ENCODE measurements at places on chromosomes 6 and 20. TPM values are rescaled to one million over a fixed set of nuclear protein-coding genes. Genes with fewer than 3 reads are reported as not detected.

Gene ID4
- not detected for total RNA-seq

- no peak overlapping the region for H3K27ac ChIP-seq
- peaks cover 22% of the 10 kb centered on the region for H3K4me1 ChIP-seq
- H3K36me3 ChIP-seq, result no peaks in the 10 kb centered on the region
- peaks cover 8% of the 10 kb centered on the region for H3K27me3 ChIP-seq
These were observed 153.3 kb upstream of the SNX9 start for GRCh38 chr6:157669747-157670216.

DNA sequence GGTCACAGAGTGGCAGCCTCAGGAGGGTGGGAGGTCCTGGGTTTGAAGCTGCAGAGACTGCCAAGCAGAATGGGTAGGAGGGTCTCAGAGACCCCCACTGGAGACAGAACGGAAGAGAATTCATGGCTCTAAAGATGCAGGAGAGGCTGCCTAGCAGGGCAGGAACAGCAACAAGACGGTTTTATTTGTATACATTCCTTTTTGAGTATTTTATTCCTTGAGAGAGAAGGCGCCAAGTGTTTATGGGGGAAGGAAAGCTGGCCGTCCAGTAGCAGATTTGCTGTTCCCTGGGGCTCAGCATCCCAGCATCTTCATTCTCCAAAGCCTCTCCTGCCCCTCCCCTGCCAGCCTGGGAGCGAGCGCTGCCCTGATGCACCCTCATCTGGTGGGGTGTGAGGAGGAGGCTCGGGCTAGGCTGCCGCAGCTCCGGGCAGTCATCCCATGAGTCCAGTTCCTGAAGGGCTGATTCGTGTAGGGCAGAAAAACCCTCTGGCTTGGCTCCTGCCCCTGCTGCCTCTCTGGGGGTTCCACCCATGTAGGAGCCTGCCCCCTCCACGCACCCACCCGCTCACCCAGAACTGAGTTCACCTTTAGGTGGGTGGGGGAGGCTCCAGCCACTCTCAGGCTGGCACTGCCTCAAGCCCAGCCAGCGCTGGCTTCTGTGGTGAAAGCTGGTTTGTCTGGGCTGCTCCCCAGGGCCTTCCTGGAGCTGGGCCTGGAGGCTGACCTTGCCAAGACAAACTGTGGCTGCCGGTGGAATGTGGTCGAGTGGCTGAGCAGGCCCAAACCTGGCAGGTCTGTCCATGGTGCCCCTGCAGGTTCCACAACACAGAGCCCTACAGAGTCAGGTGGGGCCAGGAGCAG, 32.4 kb downstream of the CPXM1 start:
- peaks cover 7% of the 10 kb centered on the region for H3K27me3 ChIP-seq
- H3K27ac ChIP-seq, result no peak overlapping the region
- no peak overlapping the region for H3K4me3 ChIP-seq

DNA sequence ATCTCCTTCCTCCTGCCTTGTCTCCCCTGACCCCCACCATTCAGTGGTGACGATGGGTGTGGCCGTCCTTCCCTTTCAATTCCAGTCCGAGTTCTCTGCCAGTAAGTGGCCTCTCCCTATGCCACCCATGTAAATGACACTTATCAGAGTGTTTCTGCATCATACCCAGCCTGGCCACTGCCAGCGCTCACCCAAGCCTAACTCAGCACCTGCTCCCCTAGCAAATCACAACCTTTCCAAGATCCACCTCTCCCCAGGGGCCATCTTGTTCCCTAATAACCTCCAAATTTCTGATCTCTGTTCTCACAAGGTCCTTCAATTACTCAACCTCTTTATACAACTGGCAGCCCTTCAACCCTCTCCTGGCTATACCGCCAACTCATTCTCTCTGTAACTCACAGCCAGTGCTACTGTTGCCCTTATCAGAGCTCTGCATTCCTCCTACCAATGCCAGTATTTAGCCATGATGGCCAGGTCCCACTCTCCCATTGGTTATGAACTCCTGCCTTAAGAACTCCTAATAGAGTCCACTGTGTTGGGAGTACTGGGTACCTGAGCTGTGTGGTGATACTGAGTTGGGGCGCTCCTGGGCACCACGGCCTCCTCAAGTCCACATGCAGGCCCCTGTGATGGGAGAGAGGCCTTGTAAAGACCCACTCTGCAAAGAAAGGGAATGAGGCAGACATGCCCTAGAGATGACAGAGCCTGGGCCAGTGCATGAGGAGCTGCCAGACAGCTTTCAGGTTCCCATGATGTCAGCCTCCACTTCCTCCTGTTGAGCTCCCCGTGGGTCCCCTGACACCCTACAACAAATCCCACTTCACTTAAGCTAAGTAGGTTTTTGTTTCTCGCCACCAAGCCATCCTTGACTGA, 187.4 kb upstream of the RREB1 start:
- H3K27ac ChIP-seq, result peak overlapping the region; percentile 14
- no peak for DNase-seq
- peaks cover 1% of the 10 kb centered on the region for H3K36me3 ChIP-seq
- no peak overlapping the region for H3K4me3 ChIP-seq
- H3K4me1 ChIP-seq, result peaks cover 42% of the 10 kb centered on the region

DNA sequence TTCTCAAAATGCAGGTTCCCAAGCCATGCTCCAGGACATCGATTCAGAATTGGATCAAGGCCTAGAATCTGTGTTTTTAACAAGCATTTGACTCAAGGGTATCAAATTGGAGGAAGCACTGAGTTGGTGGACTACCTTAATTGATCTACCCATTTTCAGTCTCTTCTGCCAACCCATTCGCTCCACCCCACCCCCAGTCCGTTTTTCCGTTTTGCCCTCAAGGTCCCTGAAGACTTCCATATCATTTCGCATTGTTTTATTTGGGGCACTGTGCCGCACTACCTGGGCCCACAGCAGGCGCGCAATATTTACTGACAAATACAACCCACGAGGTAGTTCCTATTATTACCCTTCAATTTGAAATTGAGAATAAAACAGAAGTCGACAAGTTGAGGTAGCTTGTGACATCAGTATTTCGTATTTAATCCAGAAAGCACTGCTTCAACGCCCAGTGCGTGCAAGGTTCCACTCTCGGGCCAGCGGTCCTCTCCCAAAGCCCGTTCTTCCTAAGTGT, 557 bp upstream of the DHX35 start:
- DNase-seq, result peak; percentile 17
- H3K4me1 ChIP-seq, result peaks cover 32% of the 10 kb centered on the region
- peak overlapping the region; percentile 99 for H3K27ac ChIP-seq

- H3K4me3 ChIP-seq, result peak within 1 kb of the TSS; percentile 91
- peak within 1 kb of the TSS; percentile 77 for H3K27ac ChIP-seq
- H3K4me1 ChIP-seq, result peaks cover 29% of the 10 kb centered on the region
- DNase-seq, result peak; percentile 75
- no peaks in the 10 kb centered on the region for H3K36me3 ChIP-seq
These were observed at the start of gene ARHGAP18 for GRCh38 chr6:129709769-129710449. ARHGAP18 (minus strand) TSS chr6:129710177; CDS start chr6:129710136, 41 bp downstream.

Gene TEAD3
- total RNA-seq, result 0.66 TPM

Measured in activated naive CD8-positive, alpha-beta T cell treated with anti-CD3 and anti-CD28 coated beads for 36 hours (primary cell).